ENCODE measurements at places on chromosomes 4 and X. TPM values are rescaled to one million over a fixed set of nuclear protein-coding genes. Genes with fewer than 3 reads are reported as not detected.

GRCh38 chr4:71680706-71681105, 103.2 kb downstream of the GC start:
- DNase-seq: no peak
- no peak overlapping the region for H3K4me3 ChIP-seq
- H3K27me3 ChIP-seq: no peaks in the 10 kb centered on the region
- no peaks in the 10 kb centered on the region for H3K36me3 ChIP-seq
- no peak overlapping the region for H3K27ac ChIP-seq

DNA sequence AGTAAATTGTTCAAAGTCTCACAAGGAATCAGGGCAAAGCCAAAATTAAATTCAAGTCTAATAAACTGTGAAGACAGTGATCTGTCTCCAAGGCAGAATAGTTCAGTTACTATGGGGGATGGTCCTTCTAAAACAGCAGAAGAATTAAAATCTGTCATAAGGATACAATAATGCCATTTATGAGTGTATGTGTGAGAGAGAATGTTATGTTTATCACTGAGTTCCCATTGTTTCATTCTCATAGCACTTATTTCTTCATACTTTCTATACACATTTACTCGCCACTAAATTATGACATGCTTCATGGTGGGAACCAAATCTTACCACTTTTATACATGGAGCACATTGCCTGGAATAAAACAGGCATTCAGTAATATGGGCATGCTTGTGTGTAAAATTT, 102.5 kb downstream of the AMMECR1 start:
- no peak overlapping the region for H3K4me3 ChIP-seq
- no peak for DNase-seq
- no peaks in the 10 kb centered on the region for H3K4me1 ChIP-seq
- no peaks in the 10 kb centered on the region for H3K27me3 ChIP-seq

DNA sequence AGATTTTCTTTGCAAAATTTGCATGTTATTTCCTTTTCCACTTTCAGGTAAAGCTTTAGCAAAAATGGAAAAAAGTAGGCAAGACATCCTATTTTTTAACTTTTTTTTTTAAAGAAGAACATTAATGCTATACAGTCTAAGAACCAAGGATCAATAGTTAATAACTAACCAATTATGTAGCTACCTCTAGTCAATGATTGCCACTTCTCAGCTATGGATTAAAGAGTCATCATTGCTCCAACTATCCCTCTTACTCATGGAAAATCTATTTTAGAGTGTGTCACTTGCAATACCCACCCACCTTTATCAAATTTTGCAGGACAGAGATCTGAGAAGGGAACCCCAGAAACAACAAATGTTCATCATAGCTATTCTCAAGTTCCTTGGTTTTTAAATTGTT, 223.1 kb downstream of the ANK2 start:
- H3K36me3 ChIP-seq: peaks cover 7% of the 10 kb centered on the region
- H3K4me1 ChIP-seq: no peaks in the 10 kb centered on the region
- no peak overlapping the region for H3K4me3 ChIP-seq
- no peaks in the 10 kb centered on the region for H3K27me3 ChIP-seq
- DNase-seq: no peak
- H3K27ac ChIP-seq: no peak overlapping the region

DNA sequence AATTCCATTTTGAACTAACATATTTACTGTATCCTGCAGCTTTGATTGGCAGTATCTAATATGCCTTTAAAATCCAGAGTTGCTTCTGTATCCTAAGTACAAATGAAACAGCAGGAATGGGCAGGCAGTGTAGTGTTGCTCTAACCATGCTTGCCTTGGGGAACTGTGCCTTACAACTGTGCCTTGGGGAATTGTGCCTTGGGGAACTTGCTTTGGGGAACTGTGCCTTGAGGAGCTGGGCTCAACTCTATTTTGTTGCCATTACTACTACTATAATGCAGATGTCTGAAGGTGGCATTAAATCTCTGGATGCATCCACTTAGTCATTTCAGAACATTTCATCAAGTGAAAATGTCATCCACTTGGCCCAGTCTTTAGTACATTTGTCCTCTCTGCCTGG, 6.9 kb downstream of the CXCL3 start:
- H3K4me1 ChIP-seq: no peaks in the 10 kb centered on the region
- H3K36me3 ChIP-seq: no peaks in the 10 kb centered on the region
- no peak for DNase-seq

- no peak overlapping the region for H3K4me3 ChIP-seq
- DNase-seq: no peak
- H3K4me1 ChIP-seq: peaks cover 55% of the 10 kb centered on the region
- H3K27ac ChIP-seq: peak overlapping the region; percentile 32
- H3K36me3 ChIP-seq: peaks cover 100% of the 10 kb centered on the region
These were observed 30.6 kb downstream of the WDR1 start for GRCh38 chr4:10085828-10086505.

Gene HSD17B13
- 0.50 TPM for total RNA-seq

DNA sequence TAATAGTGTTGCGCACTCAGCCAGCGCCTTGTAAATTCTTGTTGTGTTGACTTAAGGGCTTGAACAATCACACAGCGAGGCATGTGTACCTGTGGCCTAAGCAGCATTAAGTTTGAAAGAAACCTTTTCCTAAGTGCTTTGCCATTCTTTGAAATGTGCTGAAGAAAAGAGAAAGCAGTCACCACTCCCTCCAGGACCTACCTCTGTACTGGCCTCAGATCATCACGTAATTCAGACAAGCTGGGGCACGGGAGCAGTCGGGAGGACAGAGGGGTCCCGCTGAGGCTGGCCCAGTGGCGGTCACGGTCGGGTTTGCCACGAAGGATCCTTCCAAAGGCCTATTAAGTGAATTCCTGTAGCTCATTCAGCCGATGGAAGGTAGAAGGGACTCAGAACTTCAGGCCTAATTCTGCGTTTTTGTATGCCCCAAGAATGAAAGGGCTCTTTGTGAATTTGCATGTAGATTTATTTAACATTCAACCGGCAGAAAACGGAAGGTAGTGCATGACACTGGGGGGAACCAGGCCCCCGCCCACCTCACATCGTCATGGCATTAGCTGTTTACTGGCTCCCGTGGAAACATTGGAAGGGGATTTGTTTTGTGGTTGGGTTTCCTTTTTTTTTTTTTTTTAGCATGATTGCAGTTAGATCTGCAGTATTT, 106.3 kb downstream of the TRAPPC11 start:
- H3K36me3 ChIP-seq: no peaks in the 10 kb centered on the region
- no peaks in the 10 kb centered on the region for H3K27me3 ChIP-seq
- peak overlapping the region; percentile 24 for H3K4me3 ChIP-seq
- H3K4me1 ChIP-seq: no peaks in the 10 kb centered on the region
- DNase-seq: no peak

GRCh38 chr4:105911426-105911825, 16.2 kb downstream of the NPNT start:
- DNase-seq: no peak
- no peaks in the 10 kb centered on the region for H3K36me3 ChIP-seq
- H3K4me3 ChIP-seq: no peak overlapping the region
- H3K27me3 ChIP-seq: no peaks in the 10 kb centered on the region
- no peaks in the 10 kb centered on the region for H3K4me1 ChIP-seq
- H3K27ac ChIP-seq: no peak overlapping the region

- no peaks in the 10 kb centered on the region for H3K36me3 ChIP-seq
- no peak overlapping the region for H3K4me3 ChIP-seq
- H3K4me1 ChIP-seq: peaks cover 12% of the 10 kb centered on the region
These were observed 131.2 kb upstream of the STX18 start for GRCh38 chr4:4673070-4673469.

DNA sequence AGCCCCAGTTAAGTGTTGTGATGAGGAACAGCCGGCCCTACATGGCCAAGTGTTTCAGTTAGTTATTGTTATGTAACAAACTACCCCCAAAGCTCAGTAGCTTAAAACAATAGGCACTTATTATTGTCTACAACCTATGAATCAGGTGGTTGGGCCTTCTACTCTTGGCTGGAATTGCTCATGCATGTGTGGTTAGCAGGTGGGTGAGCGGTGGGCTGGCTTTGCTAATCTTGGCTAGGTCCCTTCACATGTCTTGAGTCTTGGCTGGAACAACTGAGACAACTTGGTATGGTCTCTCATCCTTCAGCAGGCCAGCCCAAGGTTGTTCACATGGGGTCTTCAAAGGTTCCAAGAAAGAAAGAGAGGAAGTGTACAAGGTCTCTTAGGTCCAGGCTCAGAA, 54.5 kb upstream of the CHRNA9 start:
- H3K36me3 ChIP-seq: no peaks in the 10 kb centered on the region
- no peaks in the 10 kb centered on the region for H3K4me1 ChIP-seq
- no peak overlapping the region for H3K4me3 ChIP-seq
- H3K27me3 ChIP-seq: no peaks in the 10 kb centered on the region

Gene EDA2R
- 3.4 TPM for total RNA-seq

DNA sequence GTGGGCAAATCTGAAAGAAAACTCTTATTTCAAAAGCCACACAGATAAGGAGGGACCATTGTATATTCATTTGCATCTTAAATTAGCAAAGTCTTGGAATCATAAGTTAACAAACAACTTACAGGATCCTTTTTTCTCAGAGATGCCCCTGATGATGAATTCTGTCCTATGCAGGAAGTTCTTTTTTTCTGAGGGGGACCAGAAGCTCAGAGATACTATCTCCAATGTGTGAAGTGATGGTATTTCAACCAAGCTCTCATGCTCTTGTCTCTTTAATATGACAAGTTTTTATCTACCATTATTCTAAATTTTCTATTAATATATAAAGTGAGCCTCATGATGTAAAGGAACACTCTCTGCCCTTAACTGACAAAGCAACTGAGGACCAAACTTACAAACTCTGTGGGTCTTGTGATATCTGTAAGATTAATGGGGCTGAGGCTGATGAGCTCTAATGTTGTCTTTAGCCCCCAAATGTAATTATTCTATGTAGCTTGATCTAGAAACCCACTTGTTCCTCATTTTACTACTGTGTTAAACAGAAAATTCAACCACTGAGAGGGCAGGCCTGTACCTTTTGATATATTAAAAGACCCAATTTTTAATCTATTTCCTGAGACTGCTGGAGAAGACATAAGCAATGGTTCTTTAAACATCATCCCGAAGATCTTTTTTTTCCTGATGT, 27.0 kb downstream of the TEC start:
- H3K27me3 ChIP-seq: no peaks in the 10 kb centered on the region
- no peaks in the 10 kb centered on the region for H3K36me3 ChIP-seq
- peaks cover 3% of the 10 kb centered on the region for H3K4me1 ChIP-seq
- H3K27ac ChIP-seq: no peak overlapping the region

GRCh38 chrX:16087076-16087475, 36.3 kb upstream of the GRPR start:
- no peaks in the 10 kb centered on the region for H3K4me1 ChIP-seq
- no peak overlapping the region for H3K4me3 ChIP-seq
- H3K36me3 ChIP-seq: no peaks in the 10 kb centered on the region
- DNase-seq: no peak

DNA sequence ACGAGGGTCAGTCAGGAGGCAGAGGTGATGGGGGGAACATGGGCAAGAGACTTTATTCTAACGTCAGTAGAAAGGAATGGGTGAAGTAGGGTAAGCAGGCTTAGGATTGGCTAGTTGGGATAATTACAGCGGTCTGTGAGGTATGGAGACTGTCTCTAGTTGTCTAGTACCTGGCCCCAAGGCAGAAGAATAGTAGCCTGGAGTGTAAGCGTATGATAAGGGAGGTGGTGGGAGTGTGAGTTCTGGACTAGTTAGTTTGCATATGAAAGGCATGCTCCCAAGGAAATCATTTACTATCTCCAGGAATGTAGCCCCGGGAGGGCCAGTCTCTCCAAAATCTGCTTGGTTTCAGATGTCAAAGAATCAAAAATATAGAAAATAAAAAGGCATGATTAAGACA, 219.6 kb upstream of the ANXA3 start:
- H3K36me3 ChIP-seq: no peaks in the 10 kb centered on the region
- no peak for DNase-seq
- peaks cover 6% of the 10 kb centered on the region for H3K4me1 ChIP-seq
- H3K4me3 ChIP-seq: no peak overlapping the region
- H3K27ac ChIP-seq: no peak overlapping the region
- no peaks in the 10 kb centered on the region for H3K27me3 ChIP-seq

GRCh38 chr4:42454755-42455420, 57.6 kb downstream of the SHISA3 start:
- peaks cover 11% of the 10 kb centered on the region for H3K36me3 ChIP-seq
- H3K27ac ChIP-seq: no peak overlapping the region
- no peaks in the 10 kb centered on the region for H3K4me1 ChIP-seq
- no peaks in the 10 kb centered on the region for H3K27me3 ChIP-seq
- no peak overlapping the region for H3K4me3 ChIP-seq

Gene POLN
- total RNA-seq: 3.3 TPM

- no peak for DNase-seq
- H3K27me3 ChIP-seq: no peaks in the 10 kb centered on the region
- H3K4me3 ChIP-seq: no peak overlapping the region
- H3K4me1 ChIP-seq: peaks cover 14% of the 10 kb centered on the region
- peak overlapping the region; percentile 73 for H3K27ac ChIP-seq
These were observed 112.8 kb upstream of the ATXN3L start for GRCh38 chrX:13432414-13433297.

- peak overlapping the region; percentile 68 for H3K27ac ChIP-seq
- peak overlapping the region; percentile 27 for H3K4me3 ChIP-seq
- no peak for DNase-seq
These were observed 52.1 kb upstream of the RAP2C start for GRCh38 chrX:132271311-132271778.

DNA sequence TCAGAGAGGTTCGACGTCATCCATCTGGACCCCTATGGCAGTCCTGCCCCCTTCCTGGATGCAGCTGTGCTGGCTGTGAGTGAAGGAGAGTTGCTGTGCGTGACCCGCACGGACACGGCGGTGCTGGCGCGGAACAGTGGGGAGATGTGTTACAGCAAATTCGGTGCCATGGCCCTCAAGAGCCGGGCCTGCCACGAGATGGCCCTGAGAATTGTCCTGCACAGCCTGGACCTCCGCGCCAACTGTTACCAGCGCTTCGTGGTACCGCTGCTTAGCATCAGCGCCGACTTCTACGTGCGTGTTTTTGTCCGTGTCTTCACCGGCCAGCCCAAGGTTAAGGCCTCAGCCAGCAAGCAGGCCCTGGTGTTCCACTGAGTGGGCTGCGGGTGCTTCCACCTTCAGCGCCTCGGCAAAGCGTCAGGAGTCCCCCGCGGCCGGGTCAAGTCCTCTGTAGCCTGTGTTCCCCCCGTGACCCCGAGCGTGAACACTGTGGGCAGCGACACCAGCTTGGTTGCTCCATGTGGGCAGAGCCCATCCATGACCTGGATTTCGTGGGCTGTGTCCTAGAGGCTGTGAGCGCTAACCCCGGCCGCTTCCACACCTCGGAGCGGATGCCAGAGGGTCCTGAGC, 186.7 kb upstream of the SLITRK2 start:
- no peaks in the 10 kb centered on the region for H3K4me1 ChIP-seq
- DNase-seq: no peak
- no peaks in the 10 kb centered on the region for H3K36me3 ChIP-seq
- no peaks in the 10 kb centered on the region for H3K27me3 ChIP-seq
- H3K27ac ChIP-seq: no peak overlapping the region

Gene IBSP
- total RNA-seq: not detected

Gene MAGEA3
- not detected for total RNA-seq

Data from esophagus muscularis mucosa (tissue), 4 donors.